ENCODE measurements at places on chromosomes 1 and 21.

- no peak for DNase-seq
Observed at GRCh38 chr21:44437696-44438431, 17.4 kb upstream of the LRRC3 start.

GRCh38 chr1:69914976-69915765, 290.2 kb downstream of the LRRC40 start:
- no peak for DNase-seq

DNA sequence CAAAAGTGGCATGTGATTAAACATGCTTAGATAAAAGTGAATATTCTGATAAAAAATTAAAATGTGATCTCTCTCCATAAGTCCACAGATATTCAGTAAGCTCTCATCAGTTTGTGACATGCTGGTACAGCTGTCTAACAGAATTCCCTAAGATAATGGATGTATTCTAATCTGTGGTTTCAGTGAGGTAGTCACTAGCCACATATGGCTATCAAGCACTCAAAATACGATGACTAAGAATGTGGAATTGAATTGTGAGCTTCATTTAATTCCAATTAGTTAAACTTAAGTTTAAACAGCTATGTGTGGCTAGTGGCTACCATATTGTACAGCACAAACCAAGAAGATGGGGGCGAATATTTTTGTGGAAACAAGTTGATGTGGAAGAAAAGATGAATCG, 4.1 kb upstream of the REG4 start:
- no peak for DNase-seq

DNA sequence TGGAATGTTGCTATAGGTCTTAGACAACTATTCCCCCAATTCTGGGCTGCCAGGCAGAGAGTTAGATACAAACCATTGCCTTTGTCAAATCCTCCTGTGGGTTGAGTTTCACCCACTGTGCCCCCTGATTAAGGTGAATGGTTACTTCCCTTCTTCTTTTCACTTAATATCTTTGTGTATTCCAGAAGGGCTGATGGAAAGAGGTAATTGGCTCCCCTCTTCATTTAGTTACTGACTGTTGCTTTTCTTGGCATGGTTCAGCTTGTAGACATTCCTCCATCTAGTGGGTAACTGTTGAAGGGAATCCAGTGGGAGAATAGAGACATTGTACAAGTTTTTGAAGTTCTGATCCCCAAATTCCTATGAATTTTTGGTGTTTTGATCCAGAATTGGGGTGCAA, 43.8 kb upstream of the MACF1 start:
- no peak for DNase-seq

GRCh38 chr1:70805641-70806040, 242.0 kb downstream of the PTGER3 start:
- no peak for DNase-seq

- no peak for DNase-seq
Observed at GRCh38 chr1:51948491-51948915, 42.0 kb downstream of the RAB3B start.

DNA sequence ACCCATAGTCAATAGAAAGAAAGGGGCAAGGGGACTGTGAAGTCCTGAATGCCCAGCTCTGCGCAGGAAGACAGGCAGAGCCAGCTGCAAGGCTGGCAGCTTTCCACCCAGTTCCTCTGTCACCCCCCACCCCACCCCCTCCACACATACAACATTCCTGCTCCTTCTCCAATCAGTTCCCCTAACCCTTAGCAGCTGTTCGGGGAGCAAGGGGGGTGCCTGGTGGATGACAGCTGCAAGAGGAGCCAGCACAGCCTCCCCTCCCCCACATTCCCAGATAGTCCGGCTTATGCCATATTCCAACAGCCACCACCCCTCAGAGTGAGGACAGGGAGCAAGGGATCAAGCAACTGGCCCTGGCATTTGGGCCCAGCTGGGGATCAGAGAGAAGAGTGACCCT, 9.7 kb downstream of the ARHGEF2 start:
- DNase-seq = peak; percentile 63

GRCh38 chr1:27099135-27099586, 55.8 kb downstream of the SLC9A1 start:
- peak; percentile 32 for DNase-seq

DNA sequence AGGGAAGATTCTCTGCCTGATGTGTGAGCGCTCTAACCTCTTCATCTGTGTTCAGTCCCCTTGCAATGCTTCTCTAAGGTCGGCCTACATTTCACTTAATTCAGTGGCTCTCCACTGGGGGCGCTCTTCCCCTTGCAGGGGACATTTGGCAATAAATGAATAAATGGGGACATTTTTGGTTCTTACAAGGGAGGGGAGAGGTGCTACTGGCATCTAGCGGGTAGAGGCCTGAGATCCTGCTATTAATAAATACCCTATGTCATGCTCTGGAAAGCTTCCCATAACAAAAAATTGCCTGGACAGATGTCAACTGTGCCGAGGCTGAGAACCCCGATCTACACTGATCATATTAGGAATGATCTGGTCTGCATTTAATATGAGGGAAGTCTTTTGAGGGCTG, 25.9 kb upstream of the DNAJC11 start:
- DNase-seq = peak; percentile 23

DNA sequence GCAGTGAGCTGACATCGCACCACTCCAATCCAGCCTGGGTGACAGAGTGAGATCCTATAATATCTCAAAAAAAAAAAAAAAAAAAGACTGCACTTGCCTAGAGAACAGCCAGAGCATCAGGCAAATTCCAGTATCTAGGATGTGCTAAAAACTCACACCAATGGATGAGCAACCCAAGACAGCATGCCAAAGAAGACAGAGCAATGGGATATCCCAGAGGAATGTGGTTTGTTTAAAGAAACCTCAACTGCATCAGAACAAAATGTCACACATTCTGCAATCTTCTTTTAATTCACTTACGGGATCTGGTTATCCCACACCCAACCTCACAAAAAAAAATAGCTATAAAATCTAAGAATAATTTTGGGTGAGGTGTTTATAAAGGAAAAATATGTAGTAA, 7.3 kb downstream of the KCNH1 start:
- DNase-seq = no peak

DNA sequence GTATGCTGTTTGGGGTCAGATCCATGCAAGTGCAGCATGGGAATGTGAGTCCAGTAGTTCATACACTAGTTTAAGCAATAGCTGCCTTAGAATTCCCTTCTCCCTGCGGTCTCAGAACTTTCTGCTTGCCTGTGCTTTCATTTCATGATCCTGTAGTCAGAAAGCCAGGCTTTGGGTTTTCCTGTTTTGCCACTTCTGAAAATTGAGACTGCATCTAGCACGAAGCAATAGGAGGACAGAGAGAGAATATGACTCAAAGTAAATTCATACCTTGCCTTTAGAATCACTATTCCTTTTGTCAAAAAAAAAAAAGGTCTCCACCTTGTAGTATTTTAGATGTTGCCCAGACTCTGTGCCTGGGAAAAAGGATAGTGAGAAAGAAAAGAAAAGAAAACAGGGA, 161.2 kb upstream of the SNX7 start:
- DNase-seq = no peak

- no peak for DNase-seq
Observed at GRCh38 chr1:232416026-232416568, 213.8 kb downstream of the SIPA1L2 start.

DNA sequence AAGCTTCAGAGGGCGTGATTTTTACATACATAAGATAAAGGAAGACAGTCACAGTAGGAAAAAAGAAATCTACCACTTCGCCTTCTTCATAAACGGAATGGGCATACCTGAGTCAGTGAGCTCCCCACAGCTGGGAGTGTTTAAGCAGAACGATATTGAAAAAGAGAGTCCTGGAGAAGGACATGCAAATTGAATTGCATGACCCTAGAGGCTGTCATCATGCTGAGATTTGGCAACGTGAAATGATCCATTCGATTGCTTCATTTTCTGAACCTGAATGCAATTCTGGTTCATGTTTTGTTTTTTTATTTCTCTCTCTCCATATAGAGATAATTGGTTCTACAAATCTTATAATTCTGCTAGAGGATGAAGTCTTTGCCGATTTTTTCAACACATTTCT, 3.7 kb downstream of the RGSL1 start:
- no peak for DNase-seq

DNA sequence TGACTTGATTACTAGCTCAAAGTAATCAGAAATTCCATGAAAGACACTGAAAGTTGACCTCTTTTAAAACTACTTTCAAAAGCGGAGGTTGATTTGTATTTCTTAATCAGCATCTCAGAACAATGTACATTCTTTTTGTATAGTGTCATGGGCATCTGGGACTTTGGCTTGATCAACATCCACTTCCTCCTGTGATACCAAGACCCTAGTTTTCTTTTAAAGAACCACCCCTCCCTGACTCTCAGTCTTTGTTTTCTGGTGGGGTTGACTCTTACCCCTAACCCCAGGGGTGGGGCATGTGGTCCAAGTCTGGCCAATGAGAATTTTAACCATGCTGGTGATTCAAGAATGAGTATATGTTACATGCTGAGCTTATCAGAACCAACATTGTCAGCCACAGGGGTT, 21.7 kb upstream of the IRF2BP2 start:
- no peak for DNase-seq

DNA sequence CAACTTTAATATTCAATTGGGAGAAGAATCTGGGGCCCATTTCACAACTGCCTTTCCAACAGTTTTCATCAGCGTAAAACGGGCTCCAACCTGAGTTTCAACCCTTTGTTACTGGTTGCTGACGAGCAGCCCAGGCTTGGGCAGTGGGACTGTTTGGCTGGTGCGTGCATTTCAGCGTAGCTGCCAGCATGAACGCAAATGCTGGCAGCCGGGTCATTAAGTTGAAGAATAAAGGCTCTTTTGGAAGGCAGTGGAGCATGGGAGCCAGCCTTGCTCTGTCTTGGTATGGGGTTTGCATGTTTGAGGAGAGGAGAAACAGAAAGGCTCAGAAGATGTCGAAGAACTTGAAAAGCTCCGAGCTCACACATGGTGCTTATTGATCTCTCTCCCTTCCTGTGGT, 40.7 kb downstream of the WDR3 start:
- DNase-seq = no peak

DNA sequence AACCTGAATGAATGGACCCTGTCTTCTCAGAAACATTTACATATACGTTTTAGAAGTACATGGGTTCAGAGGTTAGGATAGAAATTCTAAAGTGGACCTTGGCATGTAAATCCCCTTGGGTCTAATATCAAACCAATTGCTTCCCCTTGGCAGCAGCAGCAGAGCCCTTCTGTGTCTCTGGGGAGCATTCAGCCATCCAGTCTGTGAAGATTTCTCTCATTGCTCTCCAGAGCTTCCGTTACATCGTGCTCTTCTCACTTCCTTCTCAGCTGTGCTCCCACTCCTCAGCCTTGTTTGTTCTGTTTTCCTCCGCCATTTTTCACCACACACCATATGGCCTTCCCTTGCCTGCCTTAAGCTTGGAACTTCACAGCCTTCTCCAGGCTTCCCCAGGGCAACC, 61.5 kb upstream of the ATP1B1 start:
- DNase-seq = peak; percentile 24

- no peak for DNase-seq
Observed at GRCh38 chr1:247456021-247456420, 1.9 kb downstream of the OR2B11 start.

- no peak for DNase-seq
Observed at GRCh38 chr1:16972189-16972895, 8.1 kb downstream of the MFAP2 start.

DNA sequence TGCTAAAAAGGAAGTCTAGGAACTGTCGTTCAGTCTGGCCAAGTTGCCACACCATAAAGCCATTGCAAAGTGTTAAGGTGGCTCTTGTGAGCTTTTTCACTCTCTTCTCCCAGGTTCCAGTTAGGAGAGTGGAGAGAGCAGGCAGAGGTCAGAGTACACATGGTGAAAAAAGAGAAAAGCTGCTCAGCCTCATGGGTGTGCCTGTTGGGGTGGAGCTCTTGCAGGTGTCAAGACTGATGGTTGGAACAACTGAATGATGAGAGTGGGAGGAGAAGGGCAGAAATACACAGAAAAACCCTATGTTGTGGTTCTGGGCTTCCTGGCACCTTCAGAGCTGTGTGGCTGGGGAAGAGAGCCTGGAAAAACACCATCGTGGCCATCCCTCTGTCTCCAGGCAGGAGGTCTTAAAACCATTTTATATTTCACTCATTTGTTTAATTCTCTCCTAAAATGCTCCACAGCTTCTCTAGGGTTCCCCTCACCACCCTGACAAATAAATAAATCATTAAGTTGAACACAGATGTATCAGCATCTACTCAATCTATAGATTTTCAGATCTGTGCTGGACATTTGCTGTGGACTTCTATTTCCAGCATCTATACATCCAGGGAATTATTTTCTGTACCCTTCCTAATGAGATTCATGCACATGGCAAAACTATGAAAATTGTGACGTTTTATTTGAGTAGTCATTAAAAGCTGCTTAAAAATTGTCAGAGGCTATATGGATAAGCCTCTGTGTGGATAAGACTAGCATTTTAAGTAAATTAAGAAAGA, 17.5 kb downstream of the UBASH3A start:
- DNase-seq = no peak

- DNase-seq = no peak
Observed at GRCh38 chr1:118338936-118339335, 153.9 kb upstream of the SPAG17 start.

GRCh38 chr1:248140846-248141245, 4.1 kb upstream of the OR2M5 start:
- DNase-seq = no peak

GRCh38 chr1:225731491-225731890, 46.1 kb upstream of the SRP9 start:
- DNase-seq = no peak

GRCh38 chr1:226838456-226838855, 32.0 kb upstream of the PSEN2 start:
- no peak for DNase-seq

DNA sequence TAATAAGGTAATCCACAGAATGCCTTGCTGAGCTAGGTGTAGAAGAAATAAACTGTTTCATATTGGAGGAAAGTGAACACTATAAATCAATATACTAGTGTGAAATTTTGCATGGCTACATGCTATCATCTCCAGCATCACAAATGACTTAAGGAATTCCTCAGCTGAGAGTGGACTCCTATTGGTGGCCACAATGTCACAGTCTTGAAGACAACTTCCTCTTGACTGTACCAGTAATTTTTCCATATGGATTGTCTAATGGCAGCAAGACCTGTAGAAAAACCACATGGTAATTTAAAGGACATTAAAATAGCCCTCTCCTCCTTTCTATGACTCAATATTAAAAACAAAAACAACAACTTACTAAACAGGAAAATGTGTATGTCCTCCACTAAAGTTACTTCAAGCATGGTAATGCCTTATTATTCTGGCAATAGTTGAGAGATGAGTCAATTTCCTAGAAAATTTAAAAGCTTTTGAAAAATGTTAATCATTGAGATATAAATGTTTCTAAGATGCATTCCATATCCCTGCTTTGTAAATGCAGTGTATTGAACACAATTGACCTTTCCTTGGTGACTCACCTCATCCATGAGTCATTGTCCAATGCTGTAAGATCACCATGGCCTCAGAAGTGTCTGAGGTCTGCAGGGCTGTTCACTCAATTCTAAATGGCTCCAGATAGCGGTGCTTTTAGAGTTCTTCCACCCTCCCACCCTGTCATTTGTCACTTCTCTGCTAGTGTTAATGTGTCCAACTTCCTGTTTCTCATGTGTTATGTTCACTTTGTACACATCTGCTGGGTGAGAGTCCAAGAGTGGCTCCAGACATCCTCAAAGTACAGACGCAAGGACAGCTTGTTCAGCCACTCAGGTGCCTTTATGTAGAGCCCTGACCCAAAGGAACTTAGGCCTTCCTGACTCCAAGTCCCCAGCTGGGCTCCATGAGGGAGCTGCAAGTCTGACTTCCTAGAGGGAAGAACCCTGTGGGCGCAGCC, 32.8 kb upstream of the DNASE2B start:
- no peak for DNase-seq

Data from NCI-H2171 (cell line).